ENCODE measurements at places on chromosomes 5 and 9.

DNA sequence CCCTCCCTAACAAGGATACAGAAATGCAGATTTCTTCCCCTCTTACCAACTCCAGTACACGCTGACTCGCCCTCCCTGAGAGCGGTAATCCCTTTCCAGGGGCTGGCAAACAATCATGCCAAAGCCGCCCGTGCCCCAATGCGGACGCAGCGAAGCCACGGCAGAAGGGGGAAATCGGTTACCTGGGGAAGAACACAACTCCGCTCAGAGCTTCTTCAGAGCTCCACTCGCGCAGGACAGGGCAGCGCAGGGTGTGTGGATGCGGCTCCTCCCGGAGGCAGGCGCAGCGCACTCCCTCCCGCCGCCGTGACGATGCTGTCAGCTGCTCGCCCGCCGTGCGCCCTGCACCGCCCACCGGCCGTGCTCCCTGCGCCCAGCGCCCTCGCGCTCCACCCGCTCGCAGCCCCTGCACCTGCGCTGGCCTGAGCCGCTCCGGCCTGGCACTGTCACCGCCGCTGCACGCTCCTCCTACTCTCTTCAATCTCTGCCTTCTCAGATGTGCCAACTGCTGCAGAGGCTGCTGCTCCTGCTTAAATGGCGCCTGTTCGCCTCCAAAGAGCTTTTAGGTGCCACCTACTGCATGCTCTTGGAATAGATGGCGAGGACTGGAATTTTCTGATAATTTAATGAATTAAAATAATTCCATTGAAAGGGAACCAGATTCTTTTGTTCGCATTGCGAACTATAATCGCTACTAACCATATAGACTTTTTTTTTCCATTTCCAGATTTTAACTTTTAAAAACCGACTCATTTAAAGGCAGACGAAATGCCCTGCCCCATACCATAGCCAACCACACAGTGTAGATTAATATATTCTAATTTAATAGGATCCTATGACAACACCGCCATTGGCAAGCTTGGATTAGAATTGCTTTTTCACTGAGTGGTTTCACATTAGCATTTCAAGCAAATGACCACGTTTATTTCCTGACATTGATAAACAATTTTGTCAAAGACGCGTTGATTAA, at the start of gene DIRAS2:
Gene DIRAS2 (minus strand): TSS at position 255 of the 970 bp plus-strand sequence. CDS start 28,997 bp downstream, outside the sequence.
- DNase-seq: peak; percentile 10

DNA sequence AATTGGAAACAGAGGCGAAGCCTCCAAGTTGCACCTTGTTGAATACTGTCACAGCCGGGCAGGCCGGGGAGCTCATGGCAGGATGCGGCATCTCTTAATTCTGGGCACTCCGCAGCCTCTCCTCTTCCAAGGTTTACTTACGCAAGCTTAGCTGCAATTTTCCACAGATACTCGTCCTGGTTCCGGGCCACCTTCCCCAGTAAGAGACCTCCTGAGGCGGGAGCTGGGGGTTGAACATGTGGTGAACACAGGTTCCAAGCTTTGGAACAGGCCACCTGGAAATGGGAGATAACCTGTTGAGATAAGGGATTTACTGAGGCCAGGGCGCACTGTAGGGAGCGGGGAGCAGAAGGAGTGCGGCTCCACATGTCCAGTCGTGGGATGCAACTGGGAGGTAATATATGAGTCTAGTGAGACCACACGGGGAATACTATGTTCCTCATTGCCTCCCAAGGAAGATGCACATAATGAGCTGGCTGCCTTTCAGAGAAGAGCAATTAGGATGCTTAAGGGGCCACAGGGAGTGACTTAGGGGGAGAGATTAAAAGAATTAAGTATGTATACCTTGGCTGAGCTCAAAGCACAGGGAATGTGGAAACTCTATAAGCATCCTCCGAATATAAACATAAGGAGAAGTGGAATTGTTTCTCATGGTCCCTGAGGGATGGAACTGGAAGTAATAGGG, 335.2 kb downstream of the CWC27 start:
- no peak for DNase-seq

- DNase-seq: no peak
Observed at GRCh38 chr5:74396913-74397622, 243.5 kb downstream of the ENC1 start.

GRCh38 chr9:20526500-20527319, 95.6 kb downstream of the MLLT3 start:
- peak; percentile 29 for DNase-seq

- DNase-seq: no peak
Observed at GRCh38 chr5:174446446-174446845, 277.9 kb upstream of the MSX2 start.

- DNase-seq: no peak
Observed at GRCh38 chr5:126954981-126955380, 75.4 kb downstream of the MARCHF3 start.

DNA sequence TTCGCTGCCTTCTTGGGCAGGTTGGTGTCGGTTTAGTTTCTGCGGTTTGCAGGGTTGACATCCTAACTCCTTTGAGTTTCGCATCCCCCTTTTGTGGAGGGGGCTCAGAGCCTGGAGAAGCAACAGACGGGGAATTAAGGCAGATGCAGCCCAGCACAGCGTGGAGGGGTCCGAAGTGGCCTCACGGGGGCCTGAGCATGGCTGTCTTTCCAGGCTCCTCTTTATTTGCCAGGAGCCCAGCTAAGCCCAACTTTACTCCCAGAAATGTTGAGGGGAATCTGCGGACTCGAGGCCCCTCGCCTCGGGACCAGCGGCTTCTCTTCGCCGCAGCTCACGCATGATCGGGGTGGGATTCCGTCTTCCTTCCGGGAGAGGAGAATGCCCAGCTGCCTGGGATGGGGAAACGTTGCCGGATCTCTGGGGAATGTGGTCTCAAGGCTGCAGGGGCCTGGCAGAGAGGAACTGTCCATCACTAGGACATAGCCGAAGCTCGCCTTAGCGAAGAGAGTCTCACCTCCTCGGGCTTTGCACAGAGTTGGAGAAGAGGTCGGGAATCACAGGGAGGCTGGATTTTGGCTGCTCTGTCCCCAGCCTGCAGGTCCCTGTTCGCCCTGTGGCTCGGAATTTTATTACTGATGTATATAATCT, 1.3 kb downstream of the RAI14 start:
- peak; percentile 17 for DNase-seq

GRCh38 chr5:179258922-179259730, 86.1 kb downstream of the ADAMTS2 start:
- peak; percentile 4 for DNase-seq

GRCh38 chr5:431001-431710, 11.8 kb upstream of the EXOC3 start:
- DNase-seq: no peak

GRCh38 chr9:88927510-88927909, 63.8 kb upstream of the S1PR3 start:
- no peak for DNase-seq

- no peak for DNase-seq
Observed at GRCh38 chr5:1494780-1495524, 28.8 kb downstream of the LPCAT1 start.

- DNase-seq: no peak
Observed at GRCh38 chr9:71685988-71686387, 82.3 kb downstream of the CEMIP2 start.

DNA sequence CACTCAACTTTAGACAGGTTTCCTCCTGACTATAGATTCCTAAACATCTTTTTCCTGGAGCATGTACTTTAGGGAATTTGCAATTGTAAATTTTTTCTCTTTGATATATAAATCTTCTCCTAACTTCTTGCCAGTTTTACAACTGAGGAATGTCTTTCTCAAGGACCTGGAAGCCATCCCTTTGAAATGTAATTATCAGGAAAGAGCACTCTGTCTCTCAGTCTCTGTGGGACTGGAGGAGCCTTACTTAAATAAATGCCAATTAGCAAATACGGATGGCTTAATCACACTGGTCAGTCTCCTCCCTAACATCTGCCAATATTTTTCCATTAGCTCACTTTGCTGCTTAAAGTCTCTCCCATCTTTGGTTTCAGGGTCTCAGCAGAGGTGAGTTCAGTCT, 344.3 kb upstream of the ARRDC3 start:
- no peak for DNase-seq

DNA sequence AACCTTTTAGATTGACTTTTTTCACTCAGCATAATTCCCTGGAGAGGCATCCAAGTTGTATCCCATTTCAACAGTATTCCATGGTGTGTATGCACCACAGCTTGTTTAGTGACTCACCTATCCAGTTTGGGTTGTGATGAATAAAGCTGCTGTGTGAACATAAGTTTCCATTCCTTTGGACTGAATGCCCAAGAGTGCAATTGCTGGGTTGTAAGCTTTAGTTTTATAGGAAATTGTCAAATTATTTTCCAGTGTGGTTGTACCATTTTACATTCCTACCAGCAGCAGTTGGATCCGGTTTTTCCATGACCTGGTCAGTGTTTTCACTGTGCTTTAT, 60.9 kb upstream of the TMED7 start:
- DNase-seq: no peak

DNA sequence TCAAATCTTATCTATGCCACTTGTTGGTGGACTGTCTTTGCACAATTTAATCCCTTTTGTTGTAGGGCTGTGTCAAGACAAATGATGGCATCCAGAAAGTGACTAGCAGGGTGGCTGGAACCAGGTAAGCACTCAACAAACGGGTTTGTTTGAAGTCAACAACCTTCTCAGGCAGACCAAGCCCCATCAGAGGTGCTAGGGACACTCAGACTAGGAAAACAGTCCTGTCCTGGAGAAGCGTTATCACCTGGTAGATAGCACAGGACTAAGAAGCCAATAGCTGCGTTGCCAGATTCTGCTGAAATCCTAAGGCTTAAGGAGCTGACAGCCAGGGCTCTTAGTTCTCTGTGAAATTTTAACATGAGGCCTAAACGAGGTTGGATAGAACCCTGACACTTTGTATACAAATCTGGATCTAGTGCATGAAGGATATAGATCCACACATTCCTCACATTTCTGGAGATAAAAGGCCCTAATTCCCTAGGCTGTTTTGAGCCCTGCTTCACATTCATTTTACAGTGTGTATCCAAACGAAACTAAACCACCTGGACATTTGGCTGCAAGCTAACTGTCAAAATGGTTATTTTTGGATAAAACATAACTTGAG, 179.8 kb downstream of the DCP2 start:
- DNase-seq: no peak

- DNase-seq: no peak
Observed at GRCh38 chr5:55633574-55634208, 78.4 kb downstream of the SLC38A9 start.

- no peak for DNase-seq
Observed at GRCh38 chr9:135023088-135023785, 64.2 kb upstream of the OLFM1 start.

DNA sequence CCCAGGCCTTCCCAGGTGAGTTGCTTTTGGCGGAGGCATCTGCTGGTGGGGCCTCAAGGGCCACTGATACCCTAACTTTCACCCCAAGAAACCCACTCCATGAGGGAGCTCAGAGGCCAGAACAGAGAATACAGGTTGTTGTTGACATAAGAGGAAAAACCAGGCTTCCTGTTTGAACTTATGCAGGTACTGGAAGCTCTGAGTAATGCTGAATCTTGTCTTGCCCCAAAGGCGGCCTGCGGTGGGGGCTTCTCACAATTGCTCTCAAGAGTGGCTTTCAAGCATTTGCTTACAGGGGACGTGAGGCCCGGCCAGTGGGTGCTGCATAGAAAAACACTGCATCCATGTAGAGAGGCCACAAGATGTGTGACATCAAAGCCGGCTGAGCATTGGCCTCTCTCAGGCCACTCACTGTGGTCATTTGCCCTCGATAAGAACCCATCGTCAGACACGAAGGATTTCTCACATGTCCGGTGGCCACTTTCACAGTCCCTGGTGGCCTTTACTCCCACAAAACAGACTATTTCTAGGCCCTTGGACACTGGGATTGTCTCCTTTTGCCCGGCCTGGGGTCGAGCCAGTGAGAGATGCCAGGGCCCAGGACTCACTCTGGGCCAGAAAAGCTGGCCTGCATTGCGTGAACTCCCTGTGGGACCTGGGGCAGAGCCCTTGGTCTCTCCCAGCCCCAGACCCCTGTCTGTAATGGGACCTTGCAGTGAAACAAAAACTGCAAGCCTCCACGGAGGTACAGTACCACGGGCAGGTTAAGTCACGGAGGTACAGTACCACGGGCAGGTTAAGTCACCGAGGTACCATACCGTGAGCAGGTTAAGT, 34.5 kb upstream of the TCF7 start:
- no peak for DNase-seq

GRCh38 chr9:137241490-137242268, 592 bp downstream of the TUBB4B start:
- no peak for DNase-seq

DNA sequence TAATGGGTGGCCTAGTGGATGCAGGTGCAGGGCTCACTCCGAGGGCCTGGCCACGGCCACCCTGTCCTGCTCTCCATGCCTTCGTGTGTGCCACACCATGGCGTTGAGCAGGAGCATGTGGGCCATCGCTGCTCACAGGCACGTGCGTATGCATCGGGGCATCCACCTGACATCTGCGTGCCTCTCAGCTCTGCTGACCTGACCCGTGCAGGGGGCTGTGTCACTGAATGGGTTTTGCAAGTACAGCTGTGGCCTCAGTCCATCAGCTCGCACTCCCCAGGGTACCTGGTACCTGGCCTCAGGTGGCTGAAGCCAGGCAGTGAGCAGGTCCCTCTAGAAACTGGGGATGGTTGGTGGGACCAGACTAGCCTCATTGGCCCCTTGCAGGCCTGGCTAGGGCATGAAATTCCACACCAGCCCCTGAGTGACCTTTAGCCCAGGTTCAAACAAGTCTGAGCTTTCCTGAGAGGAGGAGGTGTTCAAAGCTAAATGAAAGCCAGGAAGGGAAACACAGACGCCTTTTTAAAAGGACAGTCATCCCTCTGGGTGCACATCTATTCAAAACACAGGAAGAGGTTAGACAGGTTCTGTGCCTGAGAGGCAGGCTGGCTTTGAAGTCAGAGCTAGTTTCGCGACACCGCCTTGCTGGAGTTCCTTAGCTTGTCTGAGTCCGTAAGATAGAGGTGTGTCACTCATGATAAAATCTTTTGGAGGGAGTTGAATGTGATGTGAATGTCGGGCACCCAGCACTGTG, 74.0 kb downstream of the MACROH2A1 start:
- no peak for DNase-seq

DNA sequence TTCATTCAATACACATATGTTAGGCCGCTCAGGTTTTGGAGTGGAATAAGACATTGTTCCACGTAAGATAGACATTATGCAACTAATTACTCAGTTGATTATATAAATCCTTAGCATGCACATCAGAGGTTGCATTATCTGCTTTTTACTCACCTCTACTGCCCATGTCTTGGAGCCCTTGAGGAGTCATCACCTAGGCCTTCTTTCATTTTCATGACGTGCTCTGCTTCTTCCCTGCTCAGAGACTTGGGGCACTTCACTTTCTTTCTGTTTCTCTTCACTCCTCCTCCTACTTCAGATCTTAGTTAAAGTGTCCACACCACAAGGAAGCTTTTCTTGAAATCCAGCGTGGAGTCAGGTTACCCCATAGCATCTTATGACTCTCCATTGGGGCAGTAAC, 241.1 kb downstream of the TLR4 start:
- DNase-seq: no peak

DNA sequence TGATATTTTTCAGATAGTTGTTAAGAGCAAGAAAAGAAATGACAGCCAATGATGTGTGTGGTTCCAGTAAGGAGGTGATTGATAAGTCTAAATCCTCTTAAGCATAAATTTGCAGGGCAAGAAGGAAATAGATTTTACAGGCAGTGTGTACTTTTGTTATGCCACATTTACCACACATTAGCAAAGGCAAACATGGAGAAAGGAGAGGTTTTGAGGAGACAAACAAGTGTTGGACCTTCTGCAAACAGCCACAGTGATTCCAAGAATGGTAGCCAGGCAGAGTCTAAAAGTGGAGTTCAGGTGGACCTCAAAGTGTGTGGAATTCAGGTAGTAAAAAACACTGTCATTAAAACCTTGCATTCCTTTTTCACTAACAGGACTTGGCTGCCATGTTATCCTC, 295.9 kb upstream of the ITGA1 start:
- no peak for DNase-seq
